Activated T-cell treated with anti-CD3 and anti-CD28 coated beads, Interleukin-2, amount 50 U/mL, for 24 hours (primary cell): ENCODE measurements at places on chromosomes 7 and 10.
A peak's percentile ranks its signal among the peaks of the same experiment; 100 is the strongest.

- DNase-seq: no peak
These were observed 77.1 kb downstream of the GSAP start for GRCh38 chr7:77338883-77339629.

DNA sequence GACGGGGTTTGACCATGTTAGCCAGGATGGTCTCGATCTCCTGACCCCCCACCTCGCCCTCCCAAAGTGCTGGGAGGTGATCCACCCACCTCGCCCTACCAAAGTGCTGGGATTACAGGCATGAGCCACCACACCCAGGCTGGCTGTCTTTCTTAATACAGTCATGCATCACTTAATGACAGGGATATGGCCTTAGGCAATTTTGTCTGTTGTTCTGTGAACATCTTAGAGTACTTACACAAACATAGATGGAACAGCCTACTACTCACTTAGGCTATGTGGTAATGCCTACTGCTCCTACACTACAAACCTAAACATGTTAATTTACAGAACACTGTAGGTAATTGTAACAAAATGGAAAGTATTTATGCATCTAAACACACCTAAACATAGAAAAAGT, 106.6 kb upstream of the KCNMA1 start:
- DNase-seq: no peak

GRCh38 chr7:2203766-2204300, 28.9 kb downstream of the MAD1L1 start:
- DNase-seq: no peak

- DNase-seq: no peak
These were observed 141.3 kb upstream of the FZD8 start for GRCh38 chr10:35783305-35783838.

- peak; percentile 40 for DNase-seq
These were observed 70.4 kb upstream of the APBB1IP start for GRCh38 chr10:26367771-26368170.

- no peak for DNase-seq
These were observed 132.6 kb downstream of the TEX36 start for GRCh38 chr10:125550362-125550761.

- no peak for DNase-seq
These were observed 308.5 kb upstream of the NFE2L3 start for GRCh38 chr7:25843467-25843866.
